ENCODE measurements at places on chromosomes 6 and 20.
A peak's percentile ranks its signal among the peaks of the same experiment; 100 is the strongest.

DNA sequence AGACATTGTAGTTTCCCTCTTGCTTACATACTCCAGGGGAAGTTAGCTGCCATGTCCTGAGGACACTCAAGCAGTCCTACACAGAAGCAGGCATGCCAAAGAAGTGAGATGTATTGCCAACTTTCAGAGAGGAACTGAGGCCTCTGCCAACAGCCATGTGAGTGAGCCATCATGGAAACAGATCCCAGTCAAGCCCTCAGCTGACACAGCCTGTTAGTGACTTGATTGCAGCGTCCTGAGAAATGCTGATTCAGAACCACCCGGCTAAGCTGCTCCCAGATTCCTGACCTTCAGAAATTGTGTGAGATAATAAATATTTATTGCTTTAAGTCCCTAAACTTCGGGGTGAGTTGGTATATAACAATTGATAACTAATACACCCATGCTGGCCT lies 38.1 kb downstream of the GSTA2 start:
- peak; percentile 68 for DNase-seq

- no peak for DNase-seq
Measured at GRCh38 chr20:62337558-62338293, 29.4 kb downstream of the LAMA5 start.

- DNase-seq = peak; percentile 44
Measured at GRCh38 chr6:154996841-154997311, 1.8 kb downstream of the TIAM2 start.

GRCh38 chr6:134389129-134389528 lies 71.2 kb upstream of the SGK1 start:
- no peak for DNase-seq

DNA sequence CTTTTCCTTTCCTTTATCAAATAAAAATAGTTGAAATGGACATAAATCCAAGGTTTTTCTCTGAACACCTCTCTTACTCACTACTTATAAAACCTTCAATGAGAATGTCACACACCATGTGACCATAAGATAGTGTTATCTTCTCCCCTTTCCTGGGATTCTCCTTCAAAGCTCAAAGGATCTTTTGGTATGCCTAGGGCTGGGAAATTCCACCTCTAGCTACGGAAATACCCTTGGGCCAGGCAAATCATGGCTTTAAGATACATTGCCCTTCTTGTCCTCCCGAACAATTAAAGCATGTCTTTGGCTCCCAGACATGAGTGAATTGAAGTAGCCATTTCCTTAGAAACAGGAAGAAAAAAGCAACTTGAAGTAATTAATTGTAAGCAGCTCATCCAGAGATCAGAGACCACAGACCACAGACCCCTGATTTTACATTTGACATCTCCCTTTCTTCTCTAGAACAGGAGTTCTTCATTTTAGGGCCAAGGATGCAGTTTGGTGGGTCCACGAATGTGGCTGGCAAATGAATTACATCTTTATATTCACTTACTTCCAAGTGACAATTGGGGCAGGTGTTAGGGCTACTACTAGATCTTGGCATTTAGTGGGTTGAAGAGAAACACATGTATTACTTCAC lies 4.1 kb downstream of the PLCB4 start:
- peak; percentile 27 for DNase-seq

DNA sequence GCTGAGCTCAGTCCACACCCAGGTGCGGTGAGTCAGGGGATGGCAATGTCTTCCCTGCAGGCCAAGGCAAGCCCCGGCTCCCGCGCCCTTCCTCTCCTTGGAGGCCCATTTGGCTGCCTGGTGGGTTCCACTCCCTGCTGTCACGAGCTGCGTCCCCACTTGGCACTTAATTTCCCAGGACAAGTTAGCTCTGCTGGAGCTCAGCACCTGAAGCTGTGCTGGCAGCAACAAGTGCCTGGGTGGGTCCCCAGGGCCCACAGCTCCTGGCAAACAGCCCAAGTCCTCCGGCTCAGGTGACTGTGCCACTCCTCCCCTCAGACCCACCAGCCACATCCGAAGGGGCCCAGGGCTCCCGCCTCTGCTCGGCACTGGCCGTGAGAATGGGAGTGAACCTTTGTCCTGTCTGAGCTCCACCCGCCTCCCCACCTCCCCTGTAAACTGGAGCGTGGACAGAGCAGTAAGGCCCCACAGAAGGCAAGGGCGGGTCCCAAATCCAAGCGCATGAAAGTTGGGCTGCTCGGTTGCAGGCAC lies 16.9 kb downstream of the LAMA5 start:
- peak; percentile 83 for DNase-seq

DNA sequence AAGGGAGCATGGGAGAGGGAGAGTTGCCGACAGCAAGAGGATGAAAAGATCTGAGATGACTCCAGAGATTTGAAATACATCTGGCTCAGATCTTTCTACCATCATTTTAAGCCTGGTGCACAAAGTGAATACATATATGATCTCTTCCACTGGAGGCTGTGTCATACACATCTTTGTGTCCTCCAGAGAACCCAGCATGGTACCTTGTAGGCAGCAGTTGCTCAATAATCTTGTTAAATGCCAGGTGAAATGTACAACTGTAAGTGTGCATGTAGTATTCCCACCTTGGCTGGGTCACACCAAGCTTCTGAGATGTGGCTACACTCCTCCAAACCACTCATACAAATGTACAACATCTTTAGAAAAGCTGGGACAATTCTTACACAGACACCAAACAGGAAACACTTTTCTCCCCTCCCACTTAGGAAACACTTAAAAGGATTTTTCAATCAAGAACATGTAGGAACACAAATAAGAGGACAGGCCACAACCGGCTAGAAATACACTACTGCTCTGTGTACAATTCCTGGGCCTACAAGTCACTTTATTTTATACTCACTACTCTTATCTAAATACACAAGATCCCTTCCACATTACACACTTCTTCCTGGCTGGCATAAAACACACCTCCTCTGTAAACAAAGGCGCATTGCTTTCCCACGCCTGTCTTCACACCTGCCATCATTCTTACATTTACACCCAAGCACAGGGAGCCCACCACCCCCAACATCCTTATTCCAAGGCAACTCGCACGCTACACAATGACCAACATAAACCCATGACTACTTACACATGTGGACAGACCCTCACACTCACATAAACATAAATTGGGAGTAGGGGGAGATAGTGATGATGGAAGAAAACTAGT lies 3.8 kb upstream of the IER3 start:
- no peak for DNase-seq

DNA sequence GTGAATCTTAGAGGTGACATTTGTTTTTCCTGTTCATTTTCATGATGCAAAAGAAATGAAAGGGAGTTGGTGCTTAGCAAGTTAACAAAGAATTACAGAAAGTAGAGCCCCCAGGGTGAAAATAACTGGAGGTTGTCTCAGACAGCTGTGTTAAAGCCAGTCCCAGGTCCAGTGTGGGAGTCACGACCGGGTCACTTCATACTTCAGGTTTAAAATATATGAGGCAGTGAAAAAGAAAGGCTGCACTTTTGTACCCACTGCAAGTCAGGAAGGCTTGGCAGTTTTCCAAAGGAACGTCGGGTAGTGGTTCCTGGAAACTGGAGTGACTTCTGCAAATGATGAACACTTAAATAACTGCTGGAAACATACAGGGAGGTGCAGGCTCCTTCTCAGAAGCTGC lies 91.5 kb upstream of the THBS2 start:
- peak; percentile 32 for DNase-seq

- no peak for DNase-seq
Measured at GRCh38 chr6:104003803-104004516, 855.8 kb downstream of the HACE1 start.

GRCh38 chr6:83860359-83860755 lies 868 bp downstream of the CYB5R4 start:
- no peak for DNase-seq

- DNase-seq = peak; percentile 53
Measured at GRCh38 chr20:45781391-45781931, 10.2 kb downstream of the WFDC3 start.

DNA sequence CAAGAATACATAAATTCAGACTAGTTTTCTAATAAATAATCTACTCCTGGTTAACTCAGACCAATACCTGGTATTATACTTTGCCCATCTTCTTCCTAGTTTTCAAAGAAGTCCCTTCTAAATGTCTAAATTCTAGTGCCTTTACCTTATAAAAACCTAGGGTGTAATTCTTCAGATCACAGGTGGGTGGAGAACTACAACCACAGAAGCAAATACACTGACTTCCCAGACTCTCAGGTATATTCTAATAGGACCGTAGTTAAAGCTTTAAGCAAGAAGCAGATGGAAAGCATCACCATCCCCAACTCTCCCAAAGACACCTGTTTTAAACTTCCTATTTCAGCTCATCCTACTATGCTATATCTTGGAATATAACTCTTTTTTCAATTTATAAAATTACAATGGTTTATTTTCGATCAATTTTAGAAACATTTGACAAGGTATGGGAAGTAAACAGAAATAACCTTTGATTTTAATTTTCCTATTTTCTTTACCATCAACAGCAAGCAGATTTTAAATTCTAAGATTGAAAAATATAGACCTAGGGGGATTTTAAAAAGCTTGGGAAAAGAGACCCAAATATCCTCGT lies 15.8 kb downstream of the MAN1A1 start:
- DNase-seq = no peak

Measured in hepatocyte (in vitro differentiated cells).